DMS53 (cell line): ENCODE measurements at places on chromosomes 11 and 22.

DNA sequence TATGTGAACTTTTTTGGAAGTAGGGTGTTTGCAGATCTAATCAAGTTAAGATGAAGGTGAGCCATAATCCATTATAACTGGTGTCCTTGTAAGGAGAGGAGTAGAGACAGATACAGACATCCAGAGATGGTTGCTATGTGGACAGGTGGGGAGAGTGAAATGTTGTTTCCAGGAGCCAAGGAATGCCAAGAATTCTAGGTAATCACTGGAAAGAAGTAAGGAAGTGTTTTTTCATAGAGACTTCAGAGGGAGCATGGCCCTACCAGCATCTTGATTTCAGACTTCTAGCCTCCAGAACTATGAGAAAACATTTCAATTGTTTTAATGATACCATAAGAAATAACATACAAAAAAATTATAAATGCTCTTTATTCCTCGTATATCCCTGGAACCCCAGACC is 320.5 kb upstream of the ANO3 start:
- DNase-seq, result no peak

GRCh38 chr22:43993072-43993760 is 30.9 kb upstream of the PARVB start:
- peak; percentile 71 for DNase-seq

DNA sequence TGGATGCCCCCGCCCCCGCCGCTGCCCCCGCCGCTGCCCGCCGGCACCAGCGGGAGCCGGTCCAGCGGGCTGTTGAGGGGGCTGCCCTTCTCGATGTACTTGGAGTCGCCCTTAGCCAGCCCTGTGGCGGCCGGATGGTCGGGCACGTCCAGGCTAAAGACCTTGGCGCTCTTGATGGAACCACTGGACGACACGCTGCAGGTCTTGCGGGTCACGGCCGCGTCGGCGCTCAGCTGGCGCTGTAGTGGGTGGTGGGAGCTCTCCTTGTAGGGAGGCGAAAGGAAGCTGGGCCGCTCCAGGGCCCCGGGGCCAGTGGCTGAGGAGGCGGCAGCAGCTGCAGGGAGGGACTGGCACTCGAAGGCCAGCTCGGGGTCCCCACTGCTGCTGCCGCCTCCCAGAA is 53.8 kb downstream of the ELFN2 start:
- DNase-seq, result no peak

GRCh38 chr11:35126000-35126878 is 12.7 kb upstream of the CD44 start:
- DNase-seq, result no peak

DNA sequence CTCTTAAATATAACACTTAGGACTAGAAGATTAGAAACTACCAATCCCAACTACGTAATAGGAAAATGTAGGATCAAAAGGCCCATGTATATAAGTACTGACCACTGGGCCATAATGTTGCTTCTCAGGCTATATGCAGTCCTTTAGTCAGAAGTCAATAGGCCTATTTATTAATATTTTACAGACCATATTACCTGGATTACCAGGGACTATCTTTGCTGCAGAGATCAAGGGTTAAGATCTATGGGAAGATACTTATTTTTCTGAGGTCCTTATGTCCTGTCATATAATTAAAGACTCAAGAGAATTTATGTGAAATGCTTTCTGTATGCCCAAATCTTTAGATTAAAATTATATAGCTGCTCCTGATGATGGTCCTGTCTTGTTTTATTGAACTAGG is 57.2 kb downstream of the CTNND1 start:
- no peak for DNase-seq

DNA sequence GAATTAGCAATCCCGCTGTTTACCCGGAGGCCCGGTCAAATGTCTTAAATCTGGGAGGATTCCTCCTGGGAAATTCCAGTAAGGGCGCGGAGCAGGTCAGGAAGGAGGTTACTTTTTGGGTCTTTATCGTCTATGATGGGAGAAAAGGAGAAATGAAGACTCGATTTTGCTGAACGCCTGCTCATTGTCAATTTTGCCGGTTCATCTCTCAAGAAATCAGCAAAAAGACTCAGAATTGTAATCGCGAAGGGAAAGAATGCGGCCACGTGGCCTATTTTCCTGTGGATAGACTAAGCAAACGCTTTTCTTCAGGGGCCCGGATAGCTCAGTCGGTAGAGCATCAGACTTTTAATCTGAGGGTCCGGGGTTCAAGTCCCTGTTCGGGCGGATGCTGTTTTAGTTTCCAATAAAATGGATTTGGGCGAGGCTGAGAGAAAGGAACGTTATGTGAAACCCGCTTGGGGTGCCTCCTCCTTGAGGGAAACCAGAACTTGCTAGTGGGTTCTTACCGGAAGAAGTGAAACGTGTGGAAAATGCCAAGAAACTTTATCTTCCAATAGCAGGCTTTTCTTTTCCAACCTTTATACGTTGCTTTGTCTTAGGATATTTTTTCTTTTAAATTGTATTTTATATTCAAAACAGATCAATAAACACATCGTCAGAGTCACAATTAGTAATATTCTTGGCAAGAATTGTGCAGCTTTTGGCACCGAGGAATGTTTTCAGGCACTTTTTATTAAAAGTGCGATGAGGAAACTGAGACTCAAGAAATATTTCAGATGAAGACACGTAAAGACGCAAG is 45.0 kb downstream of the OR4D9 start:
- DNase-seq, result peak; percentile 80

GRCh38 chr11:22461626-22462025 is 123.4 kb downstream of the SLC17A6 start:
- no peak for DNase-seq

GRCh38 chr11:27653990-27654758 is 46.1 kb downstream of the BDNF start:
- DNase-seq, result no peak

- no peak for DNase-seq
Measured at GRCh38 chr11:96264364-96264763, 78.6 kb downstream of the MAML2 start.

DNA sequence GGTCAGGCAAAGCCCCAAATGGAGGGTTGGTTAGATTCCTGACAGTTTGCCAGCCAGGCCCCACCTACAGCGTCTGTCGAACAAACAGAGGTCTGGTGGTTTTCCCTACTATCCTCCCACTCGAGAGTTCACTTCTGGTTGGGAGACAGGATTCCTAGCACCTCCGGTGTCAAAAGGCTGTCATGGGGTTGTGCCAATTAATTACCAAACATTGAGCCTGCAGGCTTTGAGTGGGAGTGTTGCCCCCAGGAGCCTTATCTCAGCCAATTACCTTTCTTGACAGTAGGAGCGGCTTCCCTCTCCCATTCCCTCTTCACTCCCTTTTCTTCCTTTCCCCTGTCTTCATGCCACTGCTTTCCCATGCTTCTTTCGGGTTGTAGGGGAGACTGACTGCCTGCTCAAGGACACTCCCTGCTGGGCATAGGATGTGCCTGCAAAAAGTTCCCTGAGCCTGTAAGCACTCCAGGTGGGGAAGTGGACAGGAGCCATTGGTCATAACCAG is 4.7 kb upstream of the TTC36 start:
- DNase-seq, result peak; percentile 61

DNA sequence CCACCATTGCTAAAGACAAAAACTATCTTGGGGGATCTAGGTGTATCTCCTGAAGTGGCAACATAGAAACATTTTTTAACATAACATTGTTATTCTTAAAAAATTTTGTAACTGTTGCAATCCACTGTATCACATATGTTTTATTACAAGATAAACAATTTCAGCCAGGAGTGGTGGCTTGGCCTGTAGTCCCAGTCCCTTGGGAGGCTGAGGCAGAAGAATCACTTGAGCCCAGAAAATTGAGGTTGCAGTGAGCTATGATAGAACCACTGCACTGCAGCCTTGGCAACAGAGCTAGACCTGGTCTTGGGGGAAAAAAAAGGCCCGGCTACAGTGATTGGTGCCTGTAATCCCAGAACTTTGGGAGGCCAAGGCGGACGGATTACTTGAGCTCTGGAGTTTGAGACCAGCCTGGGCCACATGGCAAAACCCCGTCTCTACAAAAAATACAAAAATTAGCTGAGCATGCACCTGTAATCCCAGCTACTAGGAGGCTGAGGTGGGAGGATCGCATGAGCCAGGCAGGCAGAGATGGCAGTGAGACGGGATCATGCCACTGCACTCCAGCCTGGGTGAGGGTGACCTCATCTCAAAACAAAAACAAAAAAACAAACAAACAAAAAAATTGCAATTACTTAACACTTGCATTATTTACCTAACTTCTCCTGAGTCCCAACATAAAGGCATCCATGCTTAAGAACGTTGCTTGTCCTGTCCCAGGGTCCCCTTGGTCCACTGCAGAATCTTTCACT is 1.5 kb upstream of the DEPDC5 start:
- peak; percentile 15 for DNase-seq

DNA sequence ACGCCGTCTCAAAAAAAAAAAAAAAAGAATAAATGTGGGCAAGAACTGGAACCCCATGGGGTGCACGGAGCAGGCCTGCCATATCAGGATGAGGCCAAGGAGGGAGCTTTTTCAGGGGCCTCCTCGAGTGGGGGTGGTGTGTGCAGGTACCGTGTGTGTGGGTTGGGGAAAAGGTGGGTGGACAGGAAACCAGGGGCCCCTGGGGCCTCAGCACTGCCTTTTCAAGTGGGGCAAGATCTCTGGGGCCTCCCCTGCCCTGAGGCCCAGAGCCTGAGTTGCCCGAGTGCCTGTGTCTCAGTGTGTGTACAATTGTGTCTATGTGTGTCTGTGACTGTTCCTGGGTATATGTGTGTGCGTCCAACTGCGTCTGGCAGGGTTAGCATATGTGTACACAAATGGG is 23.8 kb downstream of the TEF start:
- DNase-seq, result no peak

GRCh38 chr11:121520243-121521144 is 67.7 kb upstream of the SORL1-AS1 start:
- no peak for DNase-seq

DNA sequence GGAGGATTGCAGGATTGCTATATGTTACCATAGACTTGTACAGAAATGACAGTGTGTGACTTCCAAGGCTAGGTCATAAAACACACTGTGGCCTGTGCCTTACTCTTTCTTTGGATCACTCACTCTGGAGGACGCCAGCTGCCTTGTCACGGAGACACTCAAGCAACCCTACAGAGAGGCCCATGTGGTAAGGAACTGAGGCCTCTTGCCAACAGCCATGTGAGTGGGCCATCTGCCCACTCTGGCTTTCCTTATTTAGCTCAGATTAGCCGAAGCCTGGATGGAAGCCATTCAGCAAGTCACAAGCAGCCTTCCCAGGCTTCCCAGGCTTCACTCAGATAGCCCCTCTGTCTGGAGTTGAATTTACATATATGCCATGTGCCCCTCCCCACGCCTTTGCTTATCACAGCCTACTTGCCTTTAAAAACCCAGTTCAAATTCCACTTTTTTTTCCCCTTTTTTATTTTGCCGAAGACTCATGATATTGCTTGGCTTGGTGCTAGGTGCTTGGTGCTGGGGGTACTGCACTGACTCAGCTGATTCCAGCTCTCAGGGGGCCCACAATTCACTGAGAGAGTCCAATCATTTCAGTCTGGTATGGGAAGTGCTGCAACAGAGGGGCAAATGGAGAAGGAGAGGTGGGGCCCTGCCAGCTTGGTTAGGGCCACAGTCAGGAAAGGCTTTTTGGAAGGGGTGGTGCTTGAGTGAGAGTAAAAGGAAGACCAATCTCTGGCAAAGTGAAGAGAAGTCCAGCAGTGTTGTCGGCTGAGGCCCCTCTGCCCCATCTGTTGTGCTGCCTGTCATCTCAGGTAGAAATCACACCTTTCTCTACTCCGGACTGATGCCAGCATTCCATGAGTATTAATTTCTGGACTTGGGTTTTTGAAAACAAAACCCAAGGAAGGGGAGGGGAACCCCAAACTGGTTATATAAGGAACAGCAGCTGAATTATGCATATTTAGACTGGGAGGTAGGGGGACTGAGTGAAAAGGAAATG is 14.5 kb upstream of the P4HA3 start:
- DNase-seq, result no peak

GRCh38 chr11:122743097-122743741 is 87.7 kb downstream of the UBASH3B start:
- no peak for DNase-seq

DNA sequence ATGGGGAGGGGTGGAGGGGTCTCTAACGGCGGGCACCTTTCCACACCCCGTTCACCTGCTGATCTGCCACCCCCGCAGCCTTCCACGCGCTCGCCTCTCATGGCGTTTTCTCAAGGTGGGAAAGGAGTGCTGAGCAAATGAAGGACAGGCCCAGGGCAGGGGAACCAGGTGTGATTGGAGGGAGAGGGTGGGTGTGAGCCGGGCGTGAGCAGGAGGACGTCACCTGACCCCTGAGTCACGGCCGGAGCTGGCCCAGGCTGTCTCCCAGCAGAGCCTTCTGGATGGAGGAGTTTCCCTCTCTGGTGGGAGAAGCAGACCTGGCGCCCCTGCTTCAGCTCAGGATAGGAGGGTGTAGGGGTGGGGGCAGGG is 14.0 kb upstream of the ARHGAP8 start:
- DNase-seq, result peak; percentile 88

- peak; percentile 78 for DNase-seq
Measured at GRCh38 chr11:19777377-19778102, 64.9 kb downstream of the NAV2 start.

- no peak for DNase-seq
Measured at GRCh38 chr11:92843455-92843854, 126.0 kb upstream of the MTNR1B start.

DNA sequence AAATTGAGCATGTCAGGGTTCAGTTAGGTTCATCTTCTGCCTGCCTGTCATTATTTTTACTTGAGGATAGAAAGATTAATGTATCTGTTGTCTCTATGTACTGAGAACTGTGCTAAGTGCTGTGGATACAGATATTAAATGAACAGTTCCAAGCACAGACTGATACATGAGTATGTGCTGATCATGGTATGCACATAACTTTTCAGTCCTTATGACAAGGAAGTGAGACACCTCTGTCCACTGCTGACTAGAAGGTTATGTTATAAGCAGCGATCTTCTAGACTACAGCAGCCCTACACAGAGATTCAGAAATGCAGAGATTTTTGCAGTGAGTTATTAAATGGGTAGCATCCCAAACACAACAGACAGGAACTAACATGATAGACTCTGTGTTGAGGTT is 335.6 kb upstream of the MTNR1B start:
- DNase-seq, result peak; percentile 9

GRCh38 chr11:17378655-17379054 is 9.8 kb downstream of the KCNJ11 start:
- DNase-seq, result no peak

DNA sequence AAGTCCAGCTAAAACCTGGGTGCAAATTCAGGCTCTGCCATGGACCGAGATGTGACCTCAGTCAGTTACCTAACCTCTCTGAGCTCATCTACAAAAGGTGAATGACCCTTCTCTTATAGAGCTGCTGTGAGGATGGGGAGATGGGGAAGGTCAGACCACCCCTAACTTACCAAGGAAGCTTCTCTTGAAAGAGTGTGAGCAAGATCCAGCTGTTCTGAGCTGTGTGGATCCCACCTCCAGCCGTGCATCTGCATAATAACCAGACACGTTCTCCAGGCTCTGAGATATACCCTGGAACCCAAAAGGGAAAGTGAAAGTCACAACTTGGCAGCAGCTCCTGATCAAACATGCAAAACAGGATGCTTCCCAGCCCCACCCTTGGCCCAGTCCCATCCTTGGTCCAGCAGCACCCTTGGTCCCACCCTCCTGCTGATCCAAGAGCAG is at the start of gene APOL3:
Gene APOL3 (minus strand): TSS at position 257 of the 444 bp plus-strand sequence. CDS start 11,700 bp downstream, outside the sequence.
- DNase-seq, result peak; percentile 12

- DNase-seq, result no peak
Measured at GRCh38 chr11:15099267-15099666, 15.5 kb upstream of the INSC start.
